Non-pigmented ciliary epithelial cell (primary cell): ENCODE measurements at places on chromosomes 3 and 15.

DNA sequence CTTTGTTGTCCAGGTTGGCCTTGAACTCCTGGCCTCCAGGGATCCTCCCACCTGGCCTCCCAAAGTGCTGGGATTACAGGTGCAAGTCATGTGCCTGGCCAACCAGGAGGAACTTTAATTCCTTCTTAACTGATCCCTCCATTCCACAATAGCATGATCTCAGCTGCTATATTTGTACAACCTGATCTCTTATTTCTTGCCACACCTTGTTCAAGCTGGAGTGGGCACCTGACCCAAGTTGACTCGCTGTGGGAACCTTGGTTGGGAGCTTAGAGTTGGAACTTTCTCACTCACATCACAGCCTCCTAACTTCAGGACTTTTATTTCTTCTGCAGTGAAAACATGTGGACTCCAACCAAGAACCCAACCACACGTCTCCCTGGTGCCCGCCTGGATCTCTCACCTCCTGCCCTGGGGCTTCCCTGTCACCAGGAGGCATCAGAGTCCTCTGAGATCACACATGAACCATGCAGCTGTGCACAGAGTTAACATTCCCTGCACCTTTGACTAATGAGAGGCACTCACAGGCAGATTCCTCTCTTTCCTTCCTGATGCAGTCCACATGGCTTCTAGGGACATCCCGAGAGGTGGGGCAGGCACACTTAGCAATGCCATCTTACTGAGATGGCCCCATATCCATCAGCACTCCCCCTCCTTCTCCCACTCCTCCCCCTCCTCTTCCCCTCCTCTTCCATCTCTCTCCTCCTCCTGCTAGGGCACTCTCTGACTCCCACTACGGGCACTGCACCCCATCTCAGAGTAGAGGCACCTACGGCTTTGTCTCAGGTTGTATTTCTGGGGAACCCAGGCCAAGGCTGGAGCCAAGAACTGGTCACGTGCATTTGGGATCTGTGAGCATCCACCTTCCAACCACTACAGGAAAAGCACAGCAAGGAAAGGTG is 9.7 kb upstream of the CYFIP1 start:
- no peak for DNase-seq

DNA sequence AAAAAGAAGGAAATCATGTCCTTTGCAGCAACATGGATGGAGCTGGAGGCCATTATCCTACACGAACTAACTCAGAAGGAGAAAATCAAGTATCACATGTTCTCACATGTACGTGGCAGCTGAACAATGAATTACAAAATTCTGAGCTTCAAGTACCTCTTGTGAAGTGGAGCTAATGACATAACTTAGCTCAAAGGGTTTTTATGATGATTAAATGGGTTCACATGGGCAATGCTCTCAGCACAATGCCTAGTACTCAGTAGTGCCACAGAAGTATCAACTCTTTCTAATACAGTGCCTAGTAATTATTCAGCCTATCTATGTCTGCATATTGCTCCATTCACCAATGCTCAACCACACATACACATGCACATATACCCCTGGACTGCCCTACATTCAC is 407.5 kb upstream of the WNT5A start:
- DNase-seq: no peak

- DNase-seq: no peak
Observed at GRCh38 chr3:108117241-108117775, 26.5 kb upstream of the CD47 start.

DNA sequence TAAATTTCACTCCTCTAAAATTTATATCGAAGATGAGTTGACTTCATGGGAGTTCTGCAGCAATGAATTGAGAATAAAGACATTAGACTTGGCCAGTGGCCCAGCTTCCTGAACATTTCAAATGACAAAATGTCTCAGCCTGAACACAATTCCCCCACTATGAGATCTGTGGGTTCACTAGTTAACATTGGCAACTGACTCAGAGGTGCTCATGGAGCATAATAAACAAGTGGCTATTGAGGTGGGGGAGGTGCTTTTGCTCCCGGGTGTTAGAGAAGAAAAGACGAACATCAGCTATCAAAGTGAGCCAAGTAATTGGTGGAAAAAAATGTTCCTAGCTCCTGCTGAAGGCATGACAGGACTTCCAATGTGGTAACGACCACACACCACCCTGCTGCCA is 6.3 kb downstream of the ATP13A4 start:
- no peak for DNase-seq

DNA sequence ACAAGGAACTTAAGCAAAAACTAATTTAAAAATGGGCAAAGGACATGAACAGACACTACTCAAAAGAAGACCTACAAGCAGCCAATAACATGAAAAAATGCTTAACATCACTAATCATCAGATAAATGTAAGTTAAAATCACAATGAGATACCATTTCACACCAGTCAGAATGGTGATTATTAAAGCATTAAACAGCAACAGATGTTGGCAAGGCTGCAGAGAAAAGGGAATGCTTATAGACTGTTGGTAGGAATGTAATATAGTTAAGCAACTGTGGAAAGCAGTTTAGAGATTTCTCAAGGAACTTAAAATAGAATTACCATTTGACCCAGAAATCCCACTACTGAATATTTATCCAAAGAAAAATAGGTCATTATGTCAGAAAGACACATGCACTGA is 482.2 kb downstream of the SQOR start:
- no peak for DNase-seq

- DNase-seq: no peak
Observed at GRCh38 chr3:12630292-12630691, 33.6 kb downstream of the RAF1 start.

- no peak for DNase-seq
Observed at GRCh38 chr3:154538566-154539360, 108.8 kb upstream of the GPR149 start.

- no peak for DNase-seq
Observed at GRCh38 chr15:82553846-82554245, 13.6 kb upstream of the RPS17 start.

- DNase-seq: no peak
Observed at GRCh38 chr3:61780455-61781228, 219.3 kb downstream of the PTPRG start.

DNA sequence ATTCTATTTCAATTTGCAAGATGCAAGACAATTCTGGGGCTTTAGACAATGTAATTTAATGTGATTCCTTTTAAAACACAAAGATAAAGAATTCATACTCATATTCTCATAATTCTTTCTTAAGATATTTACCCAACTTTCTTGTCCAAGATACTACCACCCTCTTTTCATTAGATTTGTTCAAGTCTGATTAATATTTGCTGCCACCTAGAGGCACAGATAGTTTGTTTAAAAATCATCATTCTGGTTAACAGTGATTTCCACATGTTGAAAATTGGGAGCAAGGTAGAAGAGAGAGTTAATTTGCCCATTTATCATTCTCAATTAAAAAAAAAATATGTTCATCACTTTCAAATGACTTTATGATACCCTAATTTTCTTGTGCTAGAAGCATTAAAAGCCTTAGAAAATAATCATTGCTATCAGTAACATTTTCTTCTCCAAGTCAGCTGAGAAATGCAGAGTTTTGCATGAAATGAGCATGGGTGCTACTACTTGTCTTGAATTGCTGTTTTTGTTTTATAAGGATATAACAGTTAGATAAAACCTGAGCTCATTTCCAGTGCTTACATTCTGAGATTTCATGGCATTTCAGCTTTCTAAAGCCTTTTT is 11.6 kb downstream of the TAMM41 start:
- DNase-seq: no peak

GRCh38 chr3:18080198-18080689 is 337.8 kb upstream of the TBC1D5 start:
- no peak for DNase-seq

DNA sequence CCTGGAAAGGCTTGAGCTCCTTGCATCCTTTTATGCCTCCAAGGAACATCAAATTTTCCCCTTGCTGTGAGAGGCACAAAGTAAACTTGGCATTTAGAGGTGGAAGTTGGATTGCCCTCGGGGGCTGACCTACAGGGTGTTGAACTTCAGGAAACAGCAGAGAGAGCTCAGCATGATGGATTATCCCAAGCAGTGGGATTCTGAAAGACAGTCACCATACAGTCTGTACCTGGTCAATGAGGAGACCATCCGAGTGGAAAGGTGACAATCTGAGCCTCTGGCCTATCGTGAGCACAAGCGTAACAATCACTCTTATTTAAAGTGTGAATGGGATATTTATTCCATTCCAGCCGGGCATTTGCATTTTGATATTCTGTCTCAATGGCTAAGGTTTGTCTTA is 105.6 kb upstream of the NECTIN3 start:
- no peak for DNase-seq

- DNase-seq: no peak
Observed at GRCh38 chr3:105354429-105354828, 12.3 kb upstream of the ALCAM start.

DNA sequence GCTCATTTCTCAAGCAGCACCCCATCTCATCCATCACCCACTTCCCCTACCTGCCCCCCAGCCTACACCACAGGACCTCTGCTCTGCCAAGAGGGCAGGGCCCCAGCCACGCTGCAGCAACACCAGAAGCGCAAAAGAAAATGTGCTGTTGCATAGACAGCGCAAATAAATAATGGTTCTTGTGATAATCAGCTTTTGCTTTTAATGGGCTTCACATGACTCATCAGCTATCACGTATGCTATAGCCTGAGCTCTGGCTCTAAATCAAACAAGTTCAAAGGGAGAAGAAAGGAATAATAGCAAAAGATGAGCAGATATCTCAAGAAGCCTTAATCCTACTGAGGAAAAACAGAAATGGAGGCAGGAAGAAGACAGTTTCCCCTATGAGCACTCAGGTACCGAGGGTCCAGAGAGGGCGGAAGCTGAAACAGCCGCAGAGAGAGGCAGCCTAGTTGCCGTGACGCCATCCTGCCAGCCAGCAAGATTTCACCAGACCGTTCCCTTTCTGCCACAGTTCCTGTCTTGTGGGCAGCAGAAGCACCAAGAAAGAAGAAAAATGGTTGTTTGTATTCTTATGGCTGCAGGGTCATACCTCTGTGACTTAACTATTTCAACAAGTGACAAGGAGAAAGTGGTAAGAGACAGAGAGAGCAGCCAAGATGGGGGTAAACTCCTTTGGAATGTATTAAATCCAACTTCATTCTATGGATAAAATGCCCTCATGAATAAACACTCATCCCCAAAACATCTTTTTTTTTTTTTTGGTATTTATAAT is 22.0 kb downstream of the RAB27A start:
- no peak for DNase-seq

DNA sequence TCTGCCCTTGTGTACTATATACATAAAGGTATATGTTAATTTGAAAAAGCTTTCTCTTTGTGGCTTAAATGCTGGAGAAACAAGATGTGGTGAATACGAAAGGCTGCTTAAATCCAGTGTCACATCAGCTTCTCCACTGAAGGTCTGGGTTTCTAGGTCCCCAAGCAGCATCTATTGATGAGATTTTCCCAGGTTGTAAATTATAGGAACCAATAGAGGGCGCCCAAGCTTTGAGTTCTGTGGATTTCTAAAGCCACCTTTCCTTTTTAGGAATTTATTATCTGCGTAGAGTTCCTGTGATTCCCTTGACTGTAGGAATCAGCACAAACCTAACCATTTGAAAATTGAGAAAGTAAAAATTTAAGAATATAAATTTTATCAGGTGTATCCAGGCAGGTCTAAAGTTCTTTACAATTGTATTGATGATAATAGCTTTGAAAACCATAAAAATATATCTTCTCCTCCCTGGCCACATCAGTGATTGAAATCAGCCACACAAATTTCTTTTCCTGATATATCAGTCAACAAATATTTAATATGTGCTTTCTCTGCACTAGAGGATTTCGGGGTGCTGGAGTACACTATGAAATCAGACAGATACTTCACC is 88.3 kb upstream of the ADAMTSL3 start:
- no peak for DNase-seq

DNA sequence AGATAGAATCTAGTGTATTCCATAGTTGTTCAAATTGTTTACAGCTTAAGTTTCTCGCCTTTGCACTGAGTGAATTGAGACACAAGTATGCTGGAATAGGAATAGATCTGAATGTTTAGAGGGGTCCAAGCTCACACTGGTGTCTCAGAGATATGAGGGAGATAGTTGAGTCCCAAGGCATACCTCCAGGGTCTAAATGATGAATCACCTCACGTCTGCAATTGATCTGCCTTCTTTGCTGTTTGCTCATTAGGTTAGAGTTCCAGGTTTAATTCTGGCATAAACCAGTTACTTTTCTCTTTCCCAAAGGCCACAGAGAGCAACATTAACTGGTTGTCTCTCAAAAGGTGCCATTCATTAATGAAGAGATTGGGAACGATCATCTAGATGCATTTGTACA is 106.3 kb upstream of the MME start:
- DNase-seq: peak; percentile 24

GRCh38 chr3:25789596-25790556 is at the start of gene OXSM:
TSS of gene OXSM (plus strand) at chr3:25790090. CDS start at chr3:25791021, 931 bp downstream.
- peak; percentile 84 for DNase-seq

DNA sequence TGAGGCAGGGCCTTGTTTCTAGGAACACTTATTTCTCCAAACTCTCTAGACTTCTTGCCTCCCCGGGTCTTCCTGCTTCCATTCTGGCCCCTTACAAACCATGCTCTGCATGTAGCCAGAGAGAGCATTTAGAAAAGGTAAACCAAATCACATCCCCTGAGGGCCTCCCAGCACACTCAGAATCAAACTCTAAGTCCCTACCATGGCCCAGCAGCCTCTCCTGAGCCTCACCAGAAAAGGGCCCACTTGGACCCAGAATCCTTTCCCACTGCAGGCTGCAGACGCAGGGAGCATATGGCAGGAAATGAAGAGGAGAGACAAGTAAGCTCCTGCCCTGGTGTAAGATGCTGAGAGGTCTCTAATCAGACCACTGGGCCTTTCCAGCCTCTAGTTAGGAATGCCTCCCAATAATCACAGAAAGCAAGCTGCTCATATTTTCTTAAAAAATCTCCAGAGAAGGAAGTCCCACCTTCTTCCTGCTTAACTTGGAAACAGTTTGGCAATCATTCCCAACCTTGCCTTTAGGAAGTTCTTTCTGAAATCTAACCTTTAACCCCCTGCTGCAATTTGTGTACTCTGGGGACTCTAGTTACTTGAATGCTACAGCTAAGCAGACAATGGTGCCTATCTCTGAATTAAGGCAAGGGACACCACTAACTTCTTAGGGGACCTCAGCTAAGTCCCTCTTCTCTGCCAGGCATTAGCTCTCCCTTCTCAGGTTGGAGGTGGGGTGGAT is 4.2 kb downstream of the AMOTL2 start:
- no peak for DNase-seq

- DNase-seq: no peak
Observed at GRCh38 chr3:185724251-185724650, 100.6 kb downstream of the IGF2BP2 start.

- DNase-seq: peak; percentile 34
Observed at GRCh38 chr3:43379343-43379742, 93.0 kb downstream of the SNRK start.

- DNase-seq: no peak
Observed at GRCh38 chr3:36736301-36736700, 28.1 kb downstream of the DCLK3 start.
